ENCODE measurements at places on chromosomes 3 and 15.

- DNase-seq = no peak
Measured at GRCh38 chr3:177683586-177683985, 486.3 kb upstream of the TBL1XR1 start.

DNA sequence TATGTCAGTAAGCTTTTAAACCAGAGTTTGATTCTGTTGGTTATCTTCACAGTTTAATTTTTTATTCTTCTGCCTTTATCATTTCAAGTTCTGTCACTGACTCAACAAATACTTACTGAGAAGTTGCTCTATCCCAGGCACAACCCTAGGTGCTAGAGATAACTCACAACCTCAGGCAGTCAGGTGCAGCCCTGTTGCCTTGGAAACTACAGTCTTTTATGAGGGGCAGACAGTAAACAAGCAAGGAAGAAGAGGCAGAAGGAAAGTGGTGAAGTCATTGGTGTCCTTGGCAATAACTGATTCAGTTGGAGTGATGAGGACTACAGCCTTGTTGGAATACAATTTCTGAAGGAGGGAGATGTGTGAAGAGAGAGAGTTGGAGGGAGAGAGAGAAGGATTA, 142.1 kb upstream of the LRTM1 start:
- no peak for DNase-seq

GRCh38 chr15:69085325-69086081, 71.0 kb downstream of the NOX5 start:
- no peak for DNase-seq

DNA sequence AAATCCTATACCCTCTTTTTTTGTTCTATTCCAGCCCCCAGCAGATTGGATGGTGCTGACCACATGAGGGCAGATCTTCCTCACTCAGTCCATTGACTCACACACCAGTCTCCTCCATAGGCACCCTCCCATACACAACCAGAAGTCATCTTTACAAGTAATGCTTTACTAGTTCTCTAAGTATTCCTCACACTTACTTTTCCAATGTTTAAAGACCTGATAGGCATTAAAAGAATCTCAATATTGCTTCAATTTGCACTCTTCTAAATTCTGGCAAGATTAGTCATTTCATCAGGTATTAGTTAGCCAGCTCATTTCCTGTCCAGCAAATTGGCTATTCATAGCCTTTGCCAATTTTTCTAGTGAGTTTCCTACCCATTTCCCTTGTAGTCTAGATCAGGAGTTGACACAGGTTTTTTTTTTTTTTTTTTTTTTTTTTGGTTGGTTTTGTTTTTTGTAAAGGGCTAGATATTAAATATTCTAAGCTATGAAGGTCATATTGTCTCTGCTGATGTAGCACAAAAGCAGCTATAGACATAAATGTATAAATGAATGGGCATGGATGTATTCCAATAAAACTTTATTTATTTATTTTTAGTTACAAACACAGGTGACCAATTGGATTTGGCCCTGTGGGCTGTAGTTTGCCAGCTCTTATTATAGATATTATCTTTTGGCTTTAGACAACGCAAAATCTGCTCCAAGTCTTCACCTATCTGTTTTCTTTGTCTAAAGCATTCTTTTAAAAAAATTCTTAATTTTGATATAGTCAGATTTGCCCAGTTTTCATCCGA, 76.1 kb downstream of the ABHD5 start:
- no peak for DNase-seq

DNA sequence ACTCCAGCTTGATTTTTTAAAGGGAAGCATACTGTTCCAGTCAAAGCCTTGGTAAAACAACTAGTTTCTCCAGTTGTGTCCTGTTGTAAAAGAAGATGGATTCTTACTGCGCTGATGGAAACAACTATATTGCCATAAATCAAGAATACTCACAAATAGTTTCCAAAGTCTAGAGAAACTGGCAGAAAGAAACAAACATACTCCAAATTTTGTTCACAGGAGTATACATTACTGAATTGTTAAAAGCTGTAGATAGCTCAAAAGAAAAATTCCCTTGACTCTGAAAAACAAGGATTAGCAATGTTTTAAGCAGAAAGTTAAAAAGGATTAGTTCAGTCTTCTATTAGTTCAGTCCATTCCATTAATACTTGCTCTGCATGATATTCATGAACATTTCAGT, 27.6 kb downstream of the SORD start:
- DNase-seq = no peak

DNA sequence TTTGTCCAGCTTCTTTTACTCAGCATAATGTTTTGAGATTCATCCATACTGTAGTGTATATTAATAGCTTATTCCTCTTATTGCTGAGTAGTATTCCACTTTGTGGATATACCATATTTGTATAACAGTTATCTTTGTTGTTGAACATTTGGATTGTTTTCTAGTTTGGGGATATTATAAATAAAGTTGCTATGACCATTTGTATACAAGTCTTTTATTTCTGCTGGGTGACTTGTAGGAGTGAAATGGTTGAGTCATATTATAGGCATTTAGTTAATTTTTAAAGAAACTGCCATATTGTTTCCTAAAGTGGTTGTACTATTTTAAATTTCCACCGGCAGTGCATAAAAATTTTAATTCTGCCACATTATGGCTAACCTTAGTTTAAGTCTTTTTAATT, 53.4 kb downstream of the RPL39L start:
- DNase-seq = no peak

DNA sequence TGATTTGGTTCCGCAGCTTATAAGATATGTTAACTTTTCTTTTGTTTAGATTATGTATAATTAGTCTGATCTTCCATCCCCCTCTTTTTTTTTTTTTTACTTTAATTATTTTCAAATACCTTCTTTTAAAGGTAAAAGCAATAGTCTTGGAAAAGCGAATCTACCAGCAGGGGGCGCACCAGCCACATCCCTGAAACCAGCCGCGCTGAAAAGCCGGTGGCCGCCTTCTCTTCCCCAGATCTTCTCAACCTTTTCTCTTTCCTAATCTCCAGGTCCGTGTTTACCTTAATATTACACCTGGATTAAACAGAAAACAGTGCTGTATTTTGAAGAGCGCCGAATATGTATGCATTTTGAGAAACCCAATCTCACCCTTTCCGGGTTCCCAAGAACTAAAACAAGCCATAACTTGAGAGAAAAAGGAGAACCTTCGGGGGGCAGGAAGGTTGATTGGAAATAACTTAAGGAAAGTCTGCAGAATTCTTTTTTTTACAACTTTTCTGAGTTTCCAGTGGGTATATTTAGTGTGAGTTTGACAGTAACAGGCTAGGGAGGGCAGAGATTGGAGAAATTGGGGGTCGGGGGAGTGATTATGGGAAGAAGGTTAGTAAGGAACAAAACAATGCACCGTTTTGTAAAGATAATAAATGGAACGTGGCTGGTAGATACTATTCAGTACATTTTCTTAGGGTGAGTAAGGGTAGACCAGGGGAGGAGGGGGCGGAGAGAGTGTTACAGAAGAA, 2.0 kb upstream of the SOX2 start:
- peak; percentile 45 for DNase-seq

DNA sequence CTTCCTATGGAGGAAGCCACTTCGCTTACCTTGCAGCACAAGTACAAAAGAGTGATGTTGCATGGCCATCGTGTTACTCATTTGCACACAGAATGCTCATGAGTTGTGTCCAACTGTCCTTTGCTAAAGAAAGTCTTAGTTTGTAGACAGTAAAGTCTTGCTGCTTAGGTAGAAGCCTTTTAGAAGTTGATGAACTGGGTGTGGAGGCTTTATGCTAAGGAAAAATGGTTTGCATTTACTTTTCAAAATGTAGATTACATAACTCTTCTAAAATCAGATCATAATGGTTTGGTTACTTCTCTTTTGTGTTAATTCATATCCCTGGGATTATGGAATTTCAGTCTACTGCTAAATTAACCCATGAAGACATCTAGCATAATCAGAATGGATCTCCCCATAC, 84.5 kb upstream of the FLNB start:
- no peak for DNase-seq

GRCh38 chr3:188573291-188573940, 419.5 kb downstream of the LPP start:
- no peak for DNase-seq

GRCh38 chr15:91908391-91908790, 54.9 kb downstream of the SLCO3A1 start:
- DNase-seq = no peak

DNA sequence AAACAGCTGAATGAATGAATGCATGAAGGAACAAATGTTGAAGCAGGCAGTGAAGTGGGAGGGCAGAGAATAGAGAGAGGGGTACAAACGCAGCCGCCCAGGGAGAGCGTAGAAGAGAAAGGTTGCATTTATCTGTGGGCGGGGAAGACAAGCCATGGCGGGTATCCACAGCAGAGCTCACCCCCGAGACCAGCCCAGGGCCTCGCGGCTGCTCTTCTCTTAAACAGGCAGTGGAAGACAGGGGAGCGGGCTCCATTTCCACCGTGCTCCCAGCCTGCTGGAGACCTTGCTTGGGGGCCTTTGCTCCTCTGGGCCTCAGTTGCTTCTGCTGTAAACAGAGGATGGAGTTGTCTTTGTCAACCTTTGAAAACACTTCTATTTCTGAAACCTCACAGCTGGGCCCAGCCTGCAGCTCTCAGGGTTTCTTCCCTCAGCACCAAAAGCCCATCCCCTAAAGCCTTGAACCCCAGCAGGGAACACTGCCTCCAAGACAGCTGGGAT, 259.5 kb downstream of the UACA start:
- DNase-seq = no peak

DNA sequence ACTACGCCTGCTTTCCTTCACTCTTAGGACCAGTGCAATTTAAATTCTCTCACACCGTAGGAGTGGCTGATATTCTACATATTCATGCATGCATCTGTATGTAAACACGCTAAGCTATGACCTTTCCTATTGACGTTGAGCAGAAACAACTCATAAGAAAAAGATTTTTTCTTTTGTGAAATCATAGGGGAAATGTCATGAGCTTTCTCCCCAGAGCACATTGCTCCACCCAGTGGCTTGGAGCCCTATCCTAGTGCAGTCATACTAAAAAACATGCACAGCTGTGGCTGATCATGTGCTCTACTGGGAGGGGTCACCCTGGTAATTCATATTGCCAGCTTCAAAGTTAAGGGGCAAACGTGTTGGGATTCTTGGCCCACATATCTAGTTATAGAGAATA, 1.8 kb upstream of the MESD start:
- DNase-seq = no peak

GRCh38 chr15:29039466-29040369, 153.9 kb downstream of the APBA2 start:
- no peak for DNase-seq

DNA sequence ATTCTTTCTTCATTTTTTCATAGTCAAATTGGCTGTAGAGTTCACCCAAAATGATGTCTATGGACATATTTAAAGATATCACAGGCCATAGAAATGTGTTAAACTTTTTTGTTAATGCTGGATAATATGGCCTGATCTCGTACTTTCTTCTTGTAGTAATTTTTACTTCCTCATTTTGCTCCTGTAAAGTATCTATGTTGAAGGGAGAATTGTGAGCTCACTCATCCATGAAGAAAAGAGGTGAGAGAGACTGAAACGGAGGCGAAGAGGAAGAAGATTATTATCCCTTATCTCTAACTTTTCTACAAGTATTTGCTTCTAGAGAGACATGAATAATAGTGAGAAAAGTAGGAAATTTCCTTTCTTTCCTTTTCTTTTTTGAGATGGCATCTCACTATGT, 613.8 kb upstream of the TBL1XR1 start:
- no peak for DNase-seq

- DNase-seq = no peak
Measured at GRCh38 chr3:132211896-132212295, 105.3 kb upstream of the ACP3 start.

DNA sequence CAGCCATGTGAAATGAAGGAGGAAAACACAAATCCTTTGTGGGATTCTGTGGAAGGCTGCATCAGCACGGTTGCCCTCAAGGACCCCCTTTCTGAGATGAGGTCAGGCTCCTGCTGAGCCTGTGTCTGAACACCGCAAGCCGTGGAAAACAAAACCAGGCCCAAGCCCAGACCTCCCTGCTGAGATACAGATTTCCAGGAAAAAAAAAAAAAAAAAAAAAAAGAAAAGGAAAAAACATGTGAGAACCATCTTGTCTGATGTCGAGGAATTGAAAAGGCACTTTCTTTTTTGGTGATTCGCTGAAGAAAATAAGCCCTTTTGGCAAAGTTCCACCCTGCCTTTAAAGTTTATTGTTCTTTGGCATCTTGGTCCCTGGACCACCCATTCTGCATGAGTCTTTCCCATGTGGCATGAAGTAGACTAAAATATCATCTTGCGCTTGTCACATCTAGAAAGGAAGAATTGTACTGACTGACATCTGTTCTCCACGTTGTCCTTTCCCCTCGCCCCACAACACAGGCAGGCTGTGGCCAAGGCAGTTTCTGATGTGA, 117.6 kb downstream of the CHST2 start:
- DNase-seq = no peak

GRCh38 chr3:9917820-9918219, 922 bp downstream of the IL17RC start:
- no peak for DNase-seq

DNA sequence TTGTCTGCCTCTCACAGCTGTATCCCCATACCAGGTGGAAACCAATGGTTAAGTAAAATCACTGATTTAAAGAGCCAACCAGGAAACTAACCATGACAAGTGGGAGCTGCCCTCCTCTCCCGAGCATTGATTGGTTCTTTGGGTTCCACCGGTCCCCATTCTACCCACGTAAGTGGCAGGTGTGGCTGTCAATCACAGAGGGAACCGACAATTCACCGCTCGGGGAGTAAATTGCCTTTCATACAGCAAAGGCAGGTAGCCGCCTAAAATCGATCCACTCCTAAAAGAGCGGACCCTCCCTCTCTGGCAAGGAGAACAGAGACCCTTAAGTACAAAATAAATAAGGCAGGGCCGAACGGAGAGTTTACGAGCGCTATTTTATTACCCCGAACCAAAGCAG, 1.2 kb downstream of the ERC2 start:
- DNase-seq = peak; percentile 82

- no peak for DNase-seq
Measured at GRCh38 chr3:143825513-143825912, 22.8 kb downstream of the SLC9A9 start.

DNA sequence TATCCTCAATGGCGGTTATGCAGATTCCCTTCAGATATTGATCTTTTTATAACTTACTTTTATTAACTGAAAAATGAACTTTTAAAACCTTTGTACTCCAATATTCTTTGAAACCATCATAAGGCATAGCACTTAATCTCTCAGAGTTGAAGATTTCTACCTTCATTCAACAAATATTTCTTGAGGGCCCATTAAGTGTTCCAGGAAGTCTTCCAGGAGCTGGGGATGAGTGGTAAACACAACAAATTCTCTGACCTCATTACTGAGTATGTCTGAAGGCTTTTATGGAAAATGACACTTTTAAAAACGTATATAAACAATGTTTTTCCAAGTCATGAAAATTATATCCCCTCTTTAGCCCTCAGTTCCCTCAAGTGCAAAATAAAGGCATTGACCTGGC, 575.3 kb upstream of the IL12A start:
- no peak for DNase-seq

- DNase-seq = no peak
Measured at GRCh38 chr3:160140756-160141155, 84.5 kb upstream of the C3orf80 start.

GRCh38 chr15:27722102-27722501, 377.0 kb downstream of the OCA2 start:
- DNase-seq = no peak
